ENCODE measurements at places on chromosomes 7 and 10.

DNA sequence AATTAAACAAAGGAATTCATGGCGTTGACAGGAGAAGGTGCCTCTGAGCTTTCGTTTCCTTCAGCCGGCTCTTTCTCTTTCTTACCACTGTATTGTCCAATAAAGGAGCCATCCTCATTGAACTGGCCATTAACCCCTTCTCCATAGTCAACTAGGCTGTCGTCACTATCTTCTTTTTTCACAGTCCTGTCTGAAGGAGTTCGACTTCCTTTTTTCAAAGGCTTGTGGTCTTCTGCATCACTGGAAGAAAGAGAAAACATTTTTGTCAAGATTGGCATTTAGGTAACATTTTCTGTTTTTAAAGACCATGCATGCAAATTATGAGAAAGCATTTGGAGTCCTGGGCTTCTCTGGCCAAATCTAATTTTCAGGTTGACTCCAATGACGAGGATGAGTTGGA lies 19.7 kb upstream of the LAMB4 start:
- no peak for DNase-seq

DNA sequence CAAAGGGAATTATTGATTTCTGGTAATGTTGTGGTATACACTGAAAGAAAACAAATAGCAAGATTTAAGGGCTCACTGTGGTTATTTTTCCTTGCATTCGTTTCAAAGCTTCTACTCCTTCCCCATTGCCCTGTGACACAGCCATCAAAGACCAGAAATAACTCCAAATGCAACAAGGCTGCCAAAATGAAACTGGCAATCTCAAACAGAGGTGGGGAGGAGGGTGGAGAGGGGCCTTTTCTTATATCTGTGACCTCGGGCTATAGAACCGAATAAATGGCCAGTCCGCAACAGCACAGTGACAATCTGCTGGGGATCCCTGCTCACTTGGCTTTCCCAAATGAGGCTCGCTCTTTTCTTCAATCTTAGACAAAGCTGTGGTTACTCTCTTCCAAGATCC lies 17.4 kb upstream of the SPOCK2 start:
- DNase-seq: no peak

GRCh38 chr10:86535132-86535882 lies 13.7 kb upstream of the WAPL start:
- DNase-seq: no peak

GRCh38 chr7:137003086-137003485 lies 134.6 kb downstream of the CHRM2 start:
- no peak for DNase-seq

DNA sequence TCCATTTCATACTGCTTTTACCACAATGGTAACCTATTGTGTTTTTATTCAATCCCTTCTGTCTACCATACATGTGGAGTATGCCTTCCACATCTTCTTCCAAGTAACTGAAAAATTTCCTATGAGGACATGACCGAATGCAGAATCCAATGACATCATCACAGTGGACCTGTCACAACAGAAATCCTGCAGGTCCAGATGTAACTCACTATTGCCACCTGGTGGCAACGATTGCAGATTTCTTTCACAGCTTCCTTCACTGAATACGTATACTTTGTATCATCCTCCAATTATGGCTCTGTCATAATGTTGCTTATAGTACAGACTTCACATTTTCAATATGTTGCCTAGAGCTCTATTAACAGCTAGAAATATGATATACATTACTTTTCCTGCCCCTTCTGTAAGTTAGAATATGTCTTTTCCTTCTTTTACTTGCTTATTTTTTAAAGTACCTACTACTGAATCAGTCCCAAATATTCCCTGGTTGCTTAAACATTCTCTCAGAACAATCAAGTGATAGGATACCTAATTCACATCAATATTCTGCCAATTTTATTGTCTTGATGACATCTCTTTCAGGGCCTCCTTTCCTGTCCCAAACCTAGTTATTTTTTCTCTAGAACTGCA lies 45.4 kb downstream of the SLC13A1 start:
- DNase-seq: peak; percentile 32

DNA sequence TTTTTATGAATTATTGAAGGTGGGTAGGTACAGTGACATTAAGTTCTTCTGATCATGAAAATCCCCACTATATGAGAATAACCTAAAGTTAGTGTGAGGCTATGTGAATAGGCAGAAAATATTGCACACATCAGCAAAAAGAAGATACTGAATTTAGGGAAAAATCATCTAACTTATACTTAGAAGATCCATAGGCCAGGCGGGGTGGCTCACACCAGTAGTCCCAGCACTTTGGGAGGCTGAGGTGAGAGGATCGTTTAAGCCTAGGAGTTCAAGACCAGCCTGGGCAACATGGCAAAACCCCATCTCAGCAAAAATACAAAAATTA lies 49.5 kb upstream of the ARHGAP12 start:
- no peak for DNase-seq

- DNase-seq: no peak
Measured at GRCh38 chr7:1941464-1942242, 271.6 kb downstream of the ELFN1 start.

- no peak for DNase-seq
Measured at GRCh38 chr10:52755297-52756062, 17.1 kb downstream of the MBL2 start.

GRCh38 chr7:87356448-87356847 lies 11.0 kb downstream of the CROT start:
- DNase-seq: no peak

- no peak for DNase-seq
Measured at GRCh38 chr10:72353028-72353964, 1.4 kb downstream of the DNAJB12 start.

GRCh38 chr10:11678074-11678793 lies 63.9 kb upstream of the ECHDC3 start:
- DNase-seq: peak; percentile 75

- peak; percentile 46 for DNase-seq
Measured at GRCh38 chr7:151248346-151249033, at the start of gene SMARCD3. Gene SMARCD3, minus strand, starts transcription at chr7:151248694. Its CDS starts 132 bp downstream, at chr7:151248562.
